ENCODE measurements at places on chromosomes 2 and 18. TPM values are rescaled to one million over a fixed set of nuclear protein-coding genes. Genes with fewer than 3 reads are reported as not detected.
A peak's percentile ranks its signal among the peaks of the same experiment; 100 is the strongest.

TNFAIP6 gene
- total RNA-seq: 0.41 TPM

- no peak for DNase-seq
Measured at GRCh38 chr2:230864122-230864604, 579 bp upstream of the ITM2C start.

DNA sequence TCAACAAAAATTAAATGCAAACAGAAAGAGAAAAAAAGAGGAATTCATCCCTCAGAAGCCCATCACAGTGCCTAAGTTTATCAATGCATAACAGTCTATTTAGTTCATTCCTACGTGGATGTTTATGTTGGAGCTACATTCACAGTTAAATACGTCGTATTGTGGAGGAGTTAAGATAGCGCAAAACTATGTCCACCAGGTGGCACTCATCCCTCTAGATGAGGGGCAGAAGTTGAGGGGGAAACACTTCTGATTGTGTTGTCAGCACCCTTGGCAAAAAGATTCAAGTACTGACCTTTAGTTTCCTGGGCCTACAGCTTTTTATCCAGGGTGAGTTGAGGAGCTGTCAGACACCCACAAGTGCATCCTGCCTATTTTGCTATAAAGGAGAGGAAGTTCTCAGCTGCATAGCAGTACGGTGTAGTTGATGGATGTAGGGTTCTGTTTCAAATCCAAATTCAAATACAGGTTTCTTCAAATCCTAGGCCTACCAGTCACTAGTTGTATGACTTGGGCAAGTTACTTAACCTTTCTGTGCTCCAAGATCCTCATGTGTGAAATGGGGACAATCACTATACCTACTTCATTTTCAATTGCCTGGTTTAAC is 26.8 kb upstream of the MYO1B start:
- DNase-seq: peak; percentile 8

GAL3ST2 gene
- 0.41 TPM for total RNA-seq

GRCh38 chr2:127293386-127293747 is 577 bp downstream of the ERCC3 start:
- DNase-seq: peak; percentile 16

- DNase-seq: no peak
Measured at GRCh38 chr2:235911633-235912233, 256.5 kb downstream of the GBX2 start.

- DNase-seq: peak; percentile 20
Measured at GRCh38 chr2:128313091-128313836, 5.4 kb downstream of the HS6ST1 start.
